ENCODE measurements at places on chromosomes 16 and 17.

- no peak for DNase-seq
Observed at GRCh38 chr17:27445971-27446370, 10.3 kb upstream of the KSR1 start.

GRCh38 chr17:65519462-65519861 is 42.0 kb downstream of the AXIN2 start:
- no peak for DNase-seq

DNA sequence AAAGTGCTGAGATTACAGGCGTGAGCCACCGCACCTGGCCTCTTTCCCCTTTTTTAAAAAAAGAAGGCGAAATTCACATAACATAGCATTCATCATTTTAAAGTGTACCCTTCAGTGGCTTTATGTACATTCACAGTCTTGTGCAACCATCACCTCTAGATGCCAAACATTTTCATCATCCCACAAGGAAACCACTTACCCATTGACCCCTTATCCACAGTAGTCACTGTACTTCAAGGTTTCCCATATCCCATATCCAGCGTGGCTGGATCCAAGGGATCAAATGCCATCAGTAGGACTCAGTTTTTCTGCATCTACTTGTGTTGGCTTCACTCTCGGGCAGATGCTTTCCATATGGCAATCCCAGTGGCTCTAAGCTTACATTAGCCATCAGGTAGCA is 50.3 kb downstream of the BMERB1 start:
- DNase-seq: no peak

DNA sequence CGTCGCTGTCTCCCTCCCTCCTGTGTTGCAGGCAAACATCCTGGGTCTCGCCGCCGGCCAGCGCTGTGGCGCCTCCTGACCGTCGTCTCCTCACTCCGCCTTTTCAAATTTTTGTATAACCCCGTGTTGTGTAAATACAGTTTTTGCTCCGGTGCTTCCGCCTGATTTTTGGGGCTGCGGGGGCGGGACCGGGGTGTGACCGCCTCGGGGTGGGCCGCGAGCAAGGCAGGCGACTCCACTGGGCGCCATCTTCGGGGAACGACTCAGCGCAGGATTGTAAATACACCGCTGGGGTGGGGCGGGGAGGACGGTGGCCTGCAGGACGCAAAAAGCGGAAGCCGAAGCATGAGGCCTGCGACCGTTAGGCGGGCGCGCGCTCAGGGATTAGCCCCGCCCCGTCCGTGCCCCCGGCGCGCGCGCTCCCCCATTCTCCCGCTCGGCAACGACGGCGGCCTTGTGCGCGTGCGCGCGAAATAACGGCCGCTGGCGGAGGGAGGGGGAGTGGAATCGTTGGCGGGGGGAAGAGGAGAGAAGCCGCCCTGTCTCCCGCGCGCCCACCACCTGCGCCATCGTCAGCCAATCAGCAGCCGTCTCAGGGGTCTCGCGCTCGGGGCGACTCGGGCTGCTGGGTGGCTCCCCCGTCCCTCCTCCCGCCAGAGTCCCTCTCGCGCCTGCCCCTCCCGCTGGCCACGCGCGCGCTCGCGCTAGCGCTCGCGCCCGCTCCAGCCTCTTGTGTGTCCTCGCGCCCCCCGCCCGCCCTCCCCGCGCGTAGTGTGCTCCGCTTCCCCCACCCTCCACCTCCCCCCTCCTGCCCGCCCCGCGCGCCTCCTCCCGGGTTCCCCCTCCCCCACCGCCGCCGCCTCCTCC is 864 bp upstream of the MAZ start:
- peak; percentile 98 for DNase-seq

DNA sequence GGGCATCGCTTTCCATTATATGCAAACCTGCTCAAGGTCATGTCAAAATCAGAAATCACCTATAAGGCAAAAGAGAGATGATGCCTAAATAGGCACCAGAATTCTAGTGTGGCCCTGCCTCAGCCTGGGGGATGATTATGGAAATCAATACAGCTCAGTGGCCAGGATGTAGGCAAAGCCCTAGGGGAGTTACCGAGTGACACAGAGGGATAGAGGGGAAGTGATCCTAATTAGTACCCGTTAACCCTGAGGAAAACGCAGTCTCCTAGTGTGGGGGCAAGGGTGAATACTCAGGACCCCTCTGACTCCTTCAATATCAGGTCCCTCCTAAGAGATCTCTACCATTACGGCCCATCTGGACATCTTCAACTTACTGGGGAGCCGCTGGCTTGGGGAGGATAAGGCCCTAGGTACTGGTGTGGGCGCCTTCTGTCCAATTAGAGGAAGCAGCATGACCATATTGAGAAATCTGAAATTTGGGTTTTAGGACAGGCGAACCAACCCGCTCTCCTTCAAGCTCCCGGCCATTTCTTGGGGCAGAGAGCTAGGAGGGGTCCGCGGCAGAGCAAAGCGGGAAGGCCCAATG is 725 bp downstream of the NT5C3B start:
- no peak for DNase-seq

DNA sequence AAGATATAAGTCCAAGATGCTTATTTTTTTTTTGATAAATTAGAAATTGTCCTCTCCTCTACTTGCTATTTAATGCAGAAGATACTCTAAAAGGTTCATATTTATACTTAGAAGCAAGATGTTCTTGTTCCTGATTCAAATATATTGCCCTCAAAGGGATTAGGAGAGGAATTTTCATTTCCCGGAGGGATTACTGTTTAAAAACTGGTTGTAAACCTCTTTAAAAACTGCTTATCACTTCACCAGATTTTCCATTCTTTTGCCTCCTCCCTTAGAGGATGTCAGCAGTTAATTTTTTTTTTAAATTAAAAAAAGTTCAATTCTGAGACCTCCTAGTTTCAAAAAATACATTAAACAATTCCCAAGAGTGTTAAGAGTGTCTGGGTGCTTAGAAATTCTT is 2.8 kb downstream of the TENT4B start:
- no peak for DNase-seq

DNA sequence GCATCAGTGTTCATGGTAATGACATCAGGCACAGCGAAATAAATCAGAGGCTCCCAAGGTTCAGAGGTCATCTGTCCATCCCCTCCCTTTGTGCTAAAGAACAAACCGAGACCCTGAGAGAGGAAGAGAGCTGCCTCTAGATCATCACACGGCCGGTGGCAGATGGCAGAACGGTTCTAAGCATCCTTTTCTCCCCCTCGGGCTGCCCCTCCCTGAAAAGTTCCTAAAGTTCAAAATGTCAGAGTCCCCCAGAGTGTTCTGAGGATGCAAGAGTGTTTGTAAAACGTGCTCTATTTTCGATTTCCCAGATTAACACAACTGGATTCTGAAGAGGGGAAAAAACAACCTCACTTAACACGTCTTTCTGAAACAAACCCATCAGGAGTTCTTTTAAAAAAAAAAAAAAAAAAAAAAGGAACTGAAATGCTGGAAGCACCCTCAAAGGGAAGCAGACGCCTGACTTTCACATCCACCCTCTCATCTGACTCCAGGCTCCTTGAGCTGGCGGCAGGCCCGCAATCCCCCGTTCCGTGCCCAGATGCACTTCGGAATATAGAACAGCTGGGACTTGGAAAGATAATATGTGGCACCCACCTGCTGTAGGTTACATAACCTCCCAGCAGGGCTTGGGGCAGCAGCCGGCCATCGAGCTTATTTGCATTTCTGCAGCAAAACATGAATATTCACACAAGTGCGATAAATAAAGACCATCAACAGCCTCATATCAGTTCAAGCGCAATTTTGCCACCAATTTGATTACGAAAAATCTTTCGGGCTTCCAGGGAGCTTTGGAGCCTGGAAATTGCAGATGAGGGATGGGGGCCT is 115.5 kb upstream of the SMURF2 start:
- DNase-seq: no peak

DNA sequence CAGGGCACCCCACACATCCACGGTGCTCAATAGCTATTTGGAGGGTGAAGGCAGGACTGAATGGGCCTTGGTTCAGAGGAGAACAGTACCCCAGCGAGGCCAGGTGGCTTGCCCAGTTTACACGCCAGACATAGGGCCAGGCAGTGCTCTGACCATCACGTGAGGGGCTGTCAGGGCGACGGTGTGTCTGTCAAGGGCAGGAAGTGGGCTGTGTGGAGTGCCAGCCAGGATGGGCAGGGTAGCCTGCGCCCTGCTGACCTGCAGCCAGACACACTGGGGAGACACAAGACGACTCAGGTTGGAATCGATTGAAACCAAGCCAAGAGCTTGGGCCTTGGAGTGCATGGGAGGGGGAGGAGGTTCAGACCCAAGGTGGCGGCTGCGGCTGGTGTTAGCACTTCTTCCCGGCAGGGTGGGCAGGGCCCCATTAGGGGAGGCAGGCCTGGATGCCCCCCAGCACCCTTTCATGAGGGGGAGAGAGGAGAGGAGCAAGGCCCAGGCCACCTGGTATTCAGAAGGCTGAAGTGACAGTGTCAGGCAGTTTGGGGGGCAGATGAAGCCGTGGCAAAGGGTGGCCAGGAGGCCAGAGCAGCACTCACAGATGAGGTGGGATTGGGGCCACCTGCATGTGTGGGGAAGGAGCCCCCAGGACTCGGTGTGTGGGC is 68.2 kb downstream of the SREBF1 start:
- DNase-seq: no peak

DNA sequence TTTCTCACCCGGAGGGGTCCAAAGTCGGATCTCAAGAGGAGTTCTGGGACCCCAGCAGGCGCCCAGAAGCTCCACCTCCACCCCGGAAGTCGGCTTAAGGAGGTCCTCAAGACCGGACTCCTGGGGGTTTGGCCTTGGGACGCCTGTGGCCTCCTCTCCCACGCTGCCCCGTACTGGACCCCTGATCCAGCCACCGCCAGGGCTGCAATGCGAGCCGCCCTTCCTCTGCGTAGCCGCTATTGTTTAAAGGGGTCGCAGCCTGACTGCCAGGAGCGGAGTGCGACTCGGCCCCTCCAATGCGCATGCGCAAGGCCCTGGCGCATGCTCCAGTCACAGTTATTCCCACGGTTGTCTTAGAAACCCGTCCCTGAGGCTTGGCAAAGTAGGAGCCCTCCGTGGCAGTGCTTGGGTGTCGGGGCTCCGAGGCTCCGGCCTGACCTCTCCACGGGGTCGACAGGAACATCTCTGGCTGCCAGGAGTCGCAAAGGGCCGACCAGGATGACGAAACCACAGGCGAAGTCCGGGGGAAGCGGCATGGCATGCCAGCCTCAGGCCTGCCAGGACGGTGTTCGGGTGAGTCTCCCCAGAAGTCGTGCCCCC is 719.0 kb downstream of the KCNJ18 start:
- DNase-seq: no peak

DNA sequence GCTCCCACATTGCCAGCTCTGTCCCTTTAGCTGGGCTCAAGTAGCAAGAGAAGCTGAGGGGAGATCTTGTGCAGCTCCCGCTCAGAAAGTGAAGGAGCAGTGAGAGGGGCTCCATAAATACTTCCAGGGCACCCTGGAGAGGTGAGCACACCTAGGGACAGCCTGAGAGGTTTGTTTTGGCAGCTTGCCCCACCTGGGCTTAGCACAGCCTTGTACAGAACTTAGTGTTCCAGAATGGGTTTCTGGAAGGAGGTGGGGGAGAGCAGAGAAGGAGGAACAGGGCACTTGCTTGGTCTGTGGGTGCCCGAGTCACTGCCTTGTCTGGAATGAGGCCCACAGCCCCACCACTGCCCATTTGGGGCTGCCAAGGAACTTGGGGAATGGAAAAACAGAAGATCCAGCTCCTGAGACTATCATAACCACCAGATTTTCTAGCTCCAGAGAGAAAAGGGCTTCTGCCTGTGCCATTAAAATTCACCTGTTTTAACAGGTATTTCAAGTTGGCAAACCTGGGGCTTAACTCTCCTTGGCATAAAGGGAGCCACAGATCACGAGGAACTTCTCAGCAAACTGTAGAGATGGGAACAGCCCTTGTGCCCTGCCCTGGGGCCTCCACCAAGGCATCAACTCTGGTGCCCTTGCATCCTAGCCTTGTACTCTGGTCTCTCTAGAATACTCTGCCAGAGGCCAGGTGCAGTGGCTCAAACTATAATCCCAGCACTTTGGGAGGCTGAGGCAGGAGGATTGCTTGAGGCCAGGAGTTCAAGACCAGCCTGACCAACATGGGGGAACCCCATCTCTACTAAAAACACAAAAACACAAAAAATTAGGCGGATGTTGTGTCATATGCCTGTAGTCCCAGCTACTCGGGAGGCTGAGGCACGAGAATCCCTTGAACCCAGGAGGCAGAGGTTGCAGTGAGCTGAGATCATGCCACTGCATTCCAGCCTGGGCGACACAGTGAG is 1.9 kb downstream of the PRR15L start:
- no peak for DNase-seq

- DNase-seq: no peak
Observed at GRCh38 chr17:67491681-67492024, 114.6 kb downstream of the PITPNC1 start.
